ENCODE measurements at places on chromosomes 4 and X. TPM values are rescaled to one million over a fixed set of nuclear protein-coding genes. Genes with fewer than 3 reads are reported as not detected.

GRCh38 chr4:36772154-36772516, 472.4 kb upstream of the NWD2 start:
- no peak for DNase-seq

DNA sequence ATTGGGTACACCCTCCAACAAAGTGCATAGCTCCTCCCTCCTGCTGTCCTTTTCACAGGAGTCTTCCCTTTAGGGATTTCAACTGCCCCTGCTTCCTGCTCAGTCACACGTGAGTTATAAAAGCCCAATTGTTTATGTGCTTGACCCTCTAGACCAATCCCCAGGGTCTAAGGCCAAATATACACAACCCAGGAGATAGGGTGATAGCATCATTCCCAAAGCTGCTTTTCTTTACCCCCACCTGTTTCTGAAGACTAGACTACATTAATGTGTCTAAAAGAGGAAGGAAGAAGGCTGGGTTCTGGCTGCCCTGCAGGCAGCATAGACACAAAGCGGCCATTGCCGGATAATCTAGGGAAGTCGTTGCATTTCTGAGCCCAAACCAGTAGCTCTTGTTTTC, 526.7 kb upstream of the FRG1 start:
- DNase-seq = no peak

DNA sequence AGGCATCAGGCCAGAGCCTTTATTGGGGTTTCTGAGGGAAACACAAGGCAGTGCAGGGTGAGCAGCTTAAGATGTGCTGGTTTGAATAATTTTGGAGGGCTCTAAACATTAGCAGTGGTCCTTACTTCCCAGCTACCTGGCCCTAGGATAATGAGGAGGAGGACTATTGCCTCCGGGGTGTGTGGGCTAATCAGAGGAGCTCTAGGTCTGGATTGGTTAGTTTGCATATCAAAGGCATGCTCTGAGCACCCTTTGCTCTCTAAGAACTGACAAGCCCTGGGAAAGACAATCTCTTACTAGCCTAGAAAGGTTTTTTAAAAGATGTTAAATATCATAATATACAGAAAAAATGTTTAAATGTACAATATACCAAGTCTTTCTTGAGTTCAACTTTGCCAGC, 58.4 kb downstream of the RXFP1 start:
- no peak for DNase-seq

GRCh38 chr4:20284990-20285389, 33.3 kb downstream of the SLIT2 start:
- no peak for DNase-seq

DNA sequence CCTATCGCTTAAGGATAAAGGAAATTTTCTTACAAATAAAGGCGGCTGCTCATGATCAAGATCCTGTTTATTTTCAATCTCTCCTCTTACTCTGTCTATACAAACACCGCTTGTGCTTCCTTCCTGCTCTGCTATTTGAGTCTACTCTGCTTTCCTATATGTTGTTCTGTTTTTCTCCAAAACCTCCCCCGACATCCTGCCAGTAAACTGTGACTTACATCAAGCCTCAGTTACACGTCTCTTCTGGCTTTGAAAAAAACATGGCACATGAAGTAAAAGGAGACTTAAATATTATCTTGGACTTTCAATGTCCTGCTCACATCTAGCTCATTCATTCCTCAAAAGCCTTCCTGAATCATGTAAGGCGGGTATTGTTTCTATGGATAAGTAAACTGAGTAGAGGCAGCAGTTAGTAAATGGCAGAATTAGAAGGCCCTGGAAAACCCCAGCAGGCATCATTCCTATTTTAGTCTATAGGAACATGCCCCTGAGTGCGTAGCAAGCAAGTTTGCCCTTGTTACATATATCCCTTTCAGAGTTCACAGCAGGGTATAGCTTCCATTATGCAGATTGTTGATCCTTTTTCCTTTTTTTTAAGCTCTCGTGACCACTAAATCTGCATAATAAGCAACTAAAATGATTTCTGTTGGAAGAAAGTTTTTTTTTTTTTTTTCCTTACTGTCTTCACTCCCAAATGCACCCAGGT, 280.1 kb downstream of the RAPGEF2 start:
- DNase-seq = no peak

GRCh38 chrX:19811807-19812604, 75.4 kb downstream of the SH3KBP1 start:
- no peak for DNase-seq

- DNase-seq = no peak
Observed at GRCh38 chr4:18134111-18134510, 112.6 kb upstream of the LCORL start.

- DNase-seq = no peak
Observed at GRCh38 chrX:15350329-15350996, 15.1 kb upstream of the PIGA start.

Gene ERVMER34-1
- not detected for total RNA-seq

Gene FAM114A1
- not detected for total RNA-seq

Gene ETNPPL
- not detected for total RNA-seq
